Activated naive CD8-positive, alpha-beta T cell treated with anti-CD3 and anti-CD28 coated beads, Interleukin-2, amount 50 U/mL, for 24 hours (primary cell): ENCODE measurements at places on chromosomes 2 and 18.

DNA sequence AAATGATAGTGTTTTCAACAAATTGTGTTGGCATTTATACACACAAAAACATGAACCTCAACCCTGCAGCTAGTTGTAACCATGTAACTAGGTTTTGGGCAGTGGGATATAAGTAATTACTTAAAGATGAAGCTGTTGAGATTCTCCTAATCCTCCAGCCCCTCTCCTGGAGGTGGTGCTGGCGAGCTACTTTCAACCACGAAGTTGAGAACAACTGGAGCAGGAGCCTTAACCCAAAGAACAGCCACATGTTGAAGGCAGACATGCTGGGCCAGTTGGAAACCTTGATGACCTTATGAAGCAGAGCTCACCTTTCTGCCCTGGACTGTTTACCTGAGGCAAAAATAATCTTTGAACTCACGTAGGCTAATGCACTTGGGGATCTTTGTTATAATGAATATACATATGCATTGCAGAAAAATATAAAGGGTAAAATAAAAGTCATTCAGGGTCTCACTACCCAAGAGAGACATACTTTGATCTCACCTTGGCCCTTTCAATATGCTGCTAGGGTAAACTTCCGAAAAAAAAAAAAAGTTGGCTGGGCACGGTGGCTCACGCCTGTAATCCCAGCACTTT lies 89.6 kb upstream of the NPAS2 start:
- H3K4me1 ChIP-seq = no peaks in the 10 kb centered on the region
- H3K27ac ChIP-seq = no peak overlapping the region
- H3K4me3 ChIP-seq = no peak overlapping the region
- H3K27me3 ChIP-seq = peaks cover 9% of the 10 kb centered on the region

DNA sequence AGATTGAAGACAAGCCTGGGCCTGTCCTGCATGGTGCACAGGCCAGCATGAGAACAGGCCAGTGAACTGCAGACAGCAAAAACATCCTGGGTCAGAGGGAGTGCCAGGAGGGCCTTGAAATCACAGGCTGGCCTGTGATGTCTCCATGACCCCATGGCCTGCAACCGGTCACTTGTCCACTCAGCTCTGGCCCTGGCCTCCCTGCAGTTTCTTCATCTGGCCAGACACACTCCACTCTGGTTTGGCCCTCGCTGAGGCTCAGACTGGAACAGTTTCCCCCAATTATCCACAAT lies 12.6 kb downstream of the CYRIA start:
- H3K27me3 ChIP-seq = peaks cover 2% of the 10 kb centered on the region
- H3K36me3 ChIP-seq = no peaks in the 10 kb centered on the region
- H3K27ac ChIP-seq = peak overlapping the region; percentile 20
- peaks cover 51% of the 10 kb centered on the region for H3K4me1 ChIP-seq
- no peak overlapping the region for H3K4me3 ChIP-seq
- no peak for DNase-seq

GRCh38 chr18:59456657-59457056 lies 97.6 kb upstream of the LMAN1 start:
- H3K4me1 ChIP-seq = no peaks in the 10 kb centered on the region
- no peaks in the 10 kb centered on the region for H3K36me3 ChIP-seq
- H3K27ac ChIP-seq = no peak overlapping the region
- H3K4me3 ChIP-seq = no peak overlapping the region
- H3K27me3 ChIP-seq = peaks cover 4% of the 10 kb centered on the region

GRCh38 chr2:204018717-204019116 lies 82.2 kb downstream of the ICOS start:
- no peak overlapping the region for H3K27ac ChIP-seq
- H3K27me3 ChIP-seq = no peaks in the 10 kb centered on the region
- H3K36me3 ChIP-seq = peaks cover 2% of the 10 kb centered on the region
- no peak overlapping the region for H3K4me3 ChIP-seq
- H3K4me1 ChIP-seq = peaks cover 44% of the 10 kb centered on the region

DNA sequence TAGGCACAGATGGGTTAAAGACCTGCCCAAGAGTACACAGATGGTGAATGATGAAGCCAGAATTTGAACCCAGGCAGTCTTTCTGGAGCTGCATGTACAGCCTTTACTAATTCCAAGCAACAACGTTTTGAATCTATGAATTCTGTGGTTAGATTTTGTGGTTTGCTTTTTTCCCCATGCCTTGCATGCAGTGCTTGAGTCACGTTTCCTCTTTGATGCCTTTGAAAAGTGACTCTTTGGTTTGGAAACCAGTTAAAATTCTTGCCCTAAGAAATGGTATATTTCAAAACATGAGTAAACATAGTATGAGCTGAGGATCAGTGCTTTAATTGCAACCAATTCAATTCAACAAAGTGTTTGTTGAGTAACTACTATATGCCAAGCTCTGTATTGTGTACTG lies 48.2 kb upstream of the PPM1B start:
- peaks cover 51% of the 10 kb centered on the region for H3K4me1 ChIP-seq
- H3K27ac ChIP-seq = peak overlapping the region; percentile 62
- H3K4me3 ChIP-seq = no peak overlapping the region
- H3K36me3 ChIP-seq = no peaks in the 10 kb centered on the region
